AG09309 (cell line): ENCODE measurements at places on chromosomes 16 and 17.

- no peak for DNase-seq
Measured at GRCh38 chr16:54655121-54655590, 275.5 kb upstream of the IRX5 start.

- DNase-seq = no peak
Measured at GRCh38 chr16:84003038-84003437, 35.0 kb downstream of the NECAB2 start.

DNA sequence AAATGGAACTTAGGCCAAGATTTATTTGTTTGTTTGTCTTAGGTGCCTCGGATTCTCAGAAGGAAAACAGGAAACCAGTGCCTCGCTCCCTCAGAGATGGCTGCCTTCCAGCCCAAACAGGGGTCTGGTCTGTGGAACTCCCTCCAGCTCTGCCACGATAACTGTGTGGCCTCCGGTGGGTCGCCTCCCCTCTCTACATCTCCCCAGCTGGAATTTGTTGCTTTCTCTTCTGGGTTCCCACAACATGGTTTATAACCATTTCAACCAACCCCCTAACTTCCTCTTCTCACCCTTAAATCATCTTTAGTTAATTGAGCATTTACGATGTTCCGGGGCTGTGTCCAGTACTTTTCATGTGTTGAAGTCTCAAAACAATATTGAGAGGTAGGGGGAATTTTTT, 30.9 kb upstream of the PLLP start:
- no peak for DNase-seq

DNA sequence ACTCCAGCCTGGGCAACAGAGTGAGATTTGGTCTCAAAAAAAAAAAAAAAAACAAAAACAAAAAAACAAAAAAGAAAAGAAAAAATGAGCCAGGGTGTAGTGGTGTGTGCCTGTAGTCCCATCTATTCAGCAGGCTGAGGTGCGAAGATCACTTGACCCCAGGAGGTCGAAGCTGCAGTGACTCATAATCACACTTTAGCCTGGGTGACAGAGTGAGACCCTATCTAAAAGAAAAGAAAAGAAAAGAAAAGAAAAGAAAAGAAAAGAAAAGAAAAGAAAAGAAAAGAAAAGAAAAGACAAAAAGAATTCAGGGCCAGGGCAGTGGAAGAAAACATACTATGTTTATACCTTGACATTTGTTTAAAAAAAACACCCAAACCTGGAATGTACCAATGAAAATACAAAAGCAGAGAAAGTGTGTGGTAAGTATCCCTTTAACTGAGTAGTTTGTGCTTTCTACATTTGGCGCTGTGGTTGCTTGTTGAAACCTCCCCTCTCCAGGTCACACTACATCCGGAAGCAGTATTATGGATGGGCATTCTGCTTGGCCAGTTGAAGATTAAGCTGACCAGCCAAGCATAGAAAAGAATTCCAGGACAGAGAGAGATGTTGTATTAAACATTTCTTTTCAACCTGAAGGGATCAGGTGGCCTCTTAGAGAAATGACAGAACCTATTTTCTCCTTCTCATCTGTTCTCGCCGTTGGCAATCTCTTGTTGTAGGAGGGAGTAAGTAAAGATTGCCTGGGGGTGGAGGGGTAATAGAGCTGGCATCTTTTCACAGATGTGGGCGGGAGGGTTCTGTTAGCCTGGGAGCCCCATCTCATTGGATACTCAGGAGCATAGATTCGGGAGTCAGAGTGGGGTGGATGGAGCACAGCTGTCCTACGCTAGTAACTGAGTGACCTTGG, 12.1 kb upstream of the PRKCB start:
- no peak for DNase-seq

DNA sequence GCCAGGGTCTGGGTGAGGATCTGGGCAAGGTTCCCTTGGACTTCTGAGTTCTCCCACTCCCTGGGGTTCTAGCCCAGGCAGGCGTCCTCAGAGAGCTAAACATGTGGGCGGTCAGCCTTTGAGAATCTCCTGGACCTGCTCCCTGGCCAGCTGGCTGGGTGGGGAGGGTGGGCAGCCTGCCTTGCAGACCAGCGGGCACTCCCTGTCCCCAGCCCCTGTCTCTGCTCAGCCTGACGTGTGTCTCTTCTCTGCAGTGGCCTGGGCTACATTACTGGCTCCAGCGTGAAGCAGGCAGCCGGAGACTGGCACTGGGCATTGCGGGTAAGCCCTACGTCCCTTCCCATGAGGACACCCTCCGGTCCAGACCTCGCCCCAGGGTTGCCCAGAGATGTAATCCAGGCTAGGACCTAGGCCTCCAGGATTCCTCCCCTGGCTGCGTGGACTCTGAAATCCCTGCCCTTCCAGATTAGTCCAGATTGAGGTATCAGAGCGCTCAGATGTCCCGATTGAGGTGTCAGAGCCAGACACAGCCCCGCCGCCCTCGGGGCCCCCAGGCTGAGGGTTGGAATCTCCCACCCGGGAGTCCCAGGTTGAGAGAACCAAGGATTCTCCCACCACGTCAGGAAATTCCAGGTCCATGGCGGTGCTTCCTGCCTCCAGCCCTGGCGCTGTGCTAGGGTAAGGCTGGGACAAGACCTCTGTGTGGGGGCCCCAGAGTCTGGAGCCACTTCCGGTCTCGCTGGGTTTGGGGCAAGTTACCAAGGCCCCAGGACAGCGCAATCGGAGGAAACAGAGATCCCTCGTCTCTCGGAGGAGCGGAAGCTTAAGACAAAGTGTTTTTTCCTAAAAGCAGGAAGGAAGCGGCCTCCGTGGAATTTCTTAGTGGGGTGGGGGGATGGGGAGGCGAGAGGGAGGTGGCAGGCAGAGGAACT, 24.1 kb downstream of the MYBBP1A start:
- DNase-seq = no peak

DNA sequence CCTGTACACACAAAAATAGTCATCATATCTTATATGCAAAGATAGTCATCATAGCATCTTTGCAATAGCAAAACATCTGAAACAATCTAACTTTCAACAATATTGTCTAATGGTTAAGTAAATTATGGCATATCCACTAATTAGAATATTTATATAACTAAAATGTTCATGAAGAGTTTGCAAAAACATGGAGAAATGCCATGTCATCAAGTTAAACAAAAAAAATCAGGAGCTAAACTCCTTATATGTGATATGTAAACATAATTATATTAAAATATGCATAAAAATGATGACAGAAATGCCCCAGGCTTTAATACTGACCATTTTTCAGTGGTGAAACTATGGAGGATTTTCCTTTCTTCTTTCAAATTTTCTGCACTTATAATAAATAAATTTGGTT, 22.3 kb upstream of the XYLT1 start:
- no peak for DNase-seq

DNA sequence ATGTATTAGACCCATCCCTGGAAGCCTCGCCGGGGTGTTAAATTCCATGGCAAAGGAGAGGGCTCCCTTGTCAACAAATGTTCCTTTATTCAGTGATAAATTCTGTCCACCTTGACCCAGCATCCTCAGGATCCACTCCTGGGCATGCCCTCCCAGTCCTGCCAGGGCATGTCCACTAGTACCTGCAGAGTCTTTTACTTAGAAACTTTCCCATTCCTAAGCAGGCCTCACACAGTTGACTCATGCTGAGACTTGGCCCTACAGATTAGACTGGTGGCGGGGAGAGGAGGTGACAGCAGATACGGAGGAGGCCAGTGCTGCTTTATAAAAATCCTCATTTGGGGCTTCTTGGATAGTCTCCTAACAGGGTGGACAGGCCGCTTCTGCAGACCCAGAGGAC, 88.8 kb downstream of the CYLD start:
- DNase-seq = no peak

DNA sequence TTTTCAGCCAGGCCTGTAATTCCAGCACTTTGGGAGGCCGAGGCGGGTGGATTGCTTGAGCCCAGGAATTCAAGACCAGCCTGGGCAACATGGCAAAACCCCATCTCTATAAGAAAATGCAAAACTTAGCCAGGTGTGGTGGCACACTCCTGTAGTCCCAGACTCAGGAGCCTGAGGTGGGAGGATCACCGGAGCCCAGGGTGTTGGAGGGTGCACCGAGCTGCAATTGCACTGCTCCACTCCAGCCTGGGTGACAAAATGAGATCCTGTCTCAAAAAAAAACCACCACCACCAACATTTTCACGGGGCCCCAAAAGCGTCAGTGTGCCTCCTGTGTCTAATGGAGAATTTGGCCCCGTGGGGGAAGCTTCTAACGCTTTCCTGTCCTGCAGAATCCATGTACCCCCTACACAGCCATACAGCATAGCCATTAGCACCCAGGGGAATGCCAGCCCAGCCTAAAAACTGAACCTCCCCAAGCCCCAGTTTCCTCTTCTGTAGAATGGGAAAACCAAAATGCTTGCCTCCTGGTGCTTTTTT, 22.2 kb upstream of the MAP3K14 start:
- DNase-seq = no peak

DNA sequence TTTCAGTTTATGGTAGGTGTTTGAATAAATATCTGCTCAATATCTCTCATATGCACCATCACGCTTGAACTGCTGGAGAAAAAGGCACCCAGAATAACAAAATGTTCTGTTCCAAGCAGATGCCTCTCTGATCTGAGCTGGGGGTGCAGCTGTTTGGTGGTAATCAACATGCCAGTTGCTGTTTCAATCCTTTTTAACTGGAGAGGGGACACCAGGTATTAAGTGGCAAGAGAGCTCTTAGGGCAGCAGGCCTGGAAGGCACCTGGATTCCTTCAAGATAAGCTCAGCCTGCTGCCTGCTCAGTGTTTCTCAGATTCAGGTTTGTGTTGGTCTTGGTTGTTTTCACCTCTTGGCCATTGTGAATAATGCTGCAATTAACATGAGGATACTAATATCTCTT, 27.2 kb upstream of the VAT1L start:
- no peak for DNase-seq

GRCh38 chr16:80015566-80015965, 415.0 kb upstream of the MAF start:
- no peak for DNase-seq

GRCh38 chr16:15907863-15908478, 19.6 kb upstream of the CEP20 start:
- DNase-seq = no peak

DNA sequence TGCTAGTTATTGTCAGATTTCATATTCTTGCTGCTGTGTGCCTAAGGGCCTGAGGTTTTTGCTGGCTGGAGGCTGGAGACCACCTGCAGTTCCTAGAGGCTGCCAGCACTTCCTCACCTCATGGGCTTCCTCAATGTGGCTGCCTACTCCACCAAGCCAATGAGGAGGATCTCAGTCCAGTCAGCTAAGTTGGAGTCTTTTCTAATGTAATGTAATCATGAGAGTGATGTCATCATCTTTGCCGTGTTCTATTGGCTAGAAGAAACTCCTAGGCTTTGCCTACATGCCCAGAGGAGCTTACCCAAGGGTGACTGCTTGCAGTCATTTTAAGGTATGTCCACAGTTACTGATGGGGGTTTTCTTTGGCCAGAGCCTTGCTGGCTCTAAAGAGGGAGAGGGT, 53.0 kb downstream of the SOCS3 start:
- DNase-seq = no peak

DNA sequence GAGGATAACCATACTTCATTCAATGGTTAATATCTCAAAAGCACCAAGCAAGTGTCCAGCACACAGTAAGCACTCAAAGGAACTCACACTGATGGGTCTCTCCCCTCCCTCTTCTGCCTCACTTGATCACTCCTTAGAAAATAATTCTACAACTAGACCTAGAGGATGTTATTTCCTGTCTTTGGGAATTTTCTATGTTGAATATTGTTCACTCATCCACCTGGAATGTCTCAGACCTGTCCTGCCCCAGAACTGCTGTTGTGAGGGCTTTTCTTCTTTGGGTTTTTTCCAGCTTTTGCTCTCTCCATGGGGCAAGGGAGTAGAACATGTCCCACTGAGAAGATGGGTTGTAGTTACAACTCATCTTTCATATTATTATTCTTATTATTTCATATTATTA, 25.3 kb downstream of the NXPH3 start:
- DNase-seq = no peak

DNA sequence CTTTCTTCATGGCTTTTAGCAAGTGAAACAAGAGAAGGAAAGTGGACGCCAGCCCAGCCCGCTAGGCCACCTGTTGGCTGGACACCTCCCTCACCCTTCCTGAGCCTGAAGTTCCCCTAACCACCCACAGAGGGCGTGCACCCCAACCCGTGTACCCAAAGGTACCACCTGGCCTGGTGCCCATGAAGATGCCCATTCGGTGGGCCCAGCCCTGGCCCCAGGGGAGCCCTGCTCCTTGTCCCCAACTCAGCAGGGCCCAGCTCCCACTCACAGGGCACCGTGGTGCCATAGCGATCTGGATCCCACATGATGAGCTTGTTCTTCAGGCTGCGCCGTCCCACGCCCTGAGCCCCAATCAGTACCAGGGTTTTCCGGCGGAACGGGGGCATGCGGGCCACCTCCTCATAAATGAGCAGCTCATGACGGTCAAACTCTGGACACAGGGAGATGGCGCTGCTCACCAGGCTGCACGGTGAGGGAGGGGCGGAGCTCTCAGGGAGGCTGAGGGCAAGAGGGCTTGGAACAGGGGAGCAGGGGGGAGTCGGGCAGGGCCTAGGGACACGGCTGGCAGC, 26.8 kb downstream of the MPP2 start:
- DNase-seq = no peak

GRCh38 chr17:14454746-14455145, 153.9 kb downstream of the HS3ST3B1 start:
- no peak for DNase-seq

DNA sequence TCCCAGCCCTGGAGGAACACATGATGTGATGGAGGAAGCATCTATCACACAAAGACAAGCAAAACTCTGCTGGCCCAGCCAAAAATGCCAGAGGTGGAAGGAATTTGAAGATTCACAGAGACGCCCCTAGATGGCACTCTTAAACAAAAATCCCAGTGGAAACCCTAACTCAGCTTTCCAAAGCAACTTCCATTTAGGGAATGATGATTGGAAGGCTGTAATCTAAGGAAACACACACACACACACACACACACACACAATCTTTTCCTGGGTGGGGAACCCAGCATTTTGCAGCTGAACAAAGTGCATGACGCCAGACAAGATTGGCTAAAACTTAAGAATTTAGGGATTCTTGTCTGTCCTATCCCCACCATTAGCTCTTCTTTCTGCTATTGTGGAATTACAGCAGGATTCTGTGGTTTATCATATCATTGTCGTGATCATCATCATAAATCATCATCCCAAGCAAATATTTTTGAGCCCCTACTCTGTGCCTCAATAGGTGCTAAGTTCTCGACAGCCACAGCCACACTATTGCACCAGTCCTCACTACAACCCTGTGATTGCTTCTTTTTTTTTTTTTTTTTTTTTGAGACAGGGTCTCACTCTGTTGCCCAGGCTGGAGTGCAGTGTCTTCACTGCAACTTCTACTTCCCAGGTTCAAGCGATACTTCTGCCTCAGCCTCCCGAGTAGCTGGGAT, 1.6 kb upstream of the LDAF1 start:
- DNase-seq = peak; percentile 70

DNA sequence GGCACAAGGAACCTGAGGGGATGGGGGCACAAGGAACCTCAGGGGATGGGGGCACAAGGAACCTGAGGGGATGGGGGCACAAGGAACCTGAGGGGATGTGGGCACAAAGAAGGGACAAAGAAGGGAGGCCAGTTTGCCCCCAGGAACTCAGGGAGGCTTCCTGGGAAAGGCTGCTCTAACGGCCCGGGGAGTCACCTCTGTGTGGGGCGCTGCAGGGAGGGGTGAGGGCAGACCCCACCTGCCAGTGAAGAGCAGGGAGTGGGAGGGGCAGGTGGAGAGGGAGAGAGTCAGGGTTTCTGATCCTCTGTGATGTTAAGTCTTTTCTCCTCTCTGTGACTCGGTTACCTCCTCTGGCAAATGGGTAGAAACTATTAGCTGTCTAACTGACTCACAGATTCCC, 57.7 kb downstream of the TIMM22 start:
- DNase-seq = no peak
